Stimulated activated CD4-positive, alpha-beta T cell treated with anti-CD3 and anti-CD28 coated beads, Interleukin-4, amount 100 ng/mL, for 4 hours (primary cell): ENCODE measurements at places on chromosomes 6 and 20.

GRCh38 chr6:3732345-3733141 lies 19.0 kb downstream of the PXDC1 start:
- peak; percentile 65 for DNase-seq

DNA sequence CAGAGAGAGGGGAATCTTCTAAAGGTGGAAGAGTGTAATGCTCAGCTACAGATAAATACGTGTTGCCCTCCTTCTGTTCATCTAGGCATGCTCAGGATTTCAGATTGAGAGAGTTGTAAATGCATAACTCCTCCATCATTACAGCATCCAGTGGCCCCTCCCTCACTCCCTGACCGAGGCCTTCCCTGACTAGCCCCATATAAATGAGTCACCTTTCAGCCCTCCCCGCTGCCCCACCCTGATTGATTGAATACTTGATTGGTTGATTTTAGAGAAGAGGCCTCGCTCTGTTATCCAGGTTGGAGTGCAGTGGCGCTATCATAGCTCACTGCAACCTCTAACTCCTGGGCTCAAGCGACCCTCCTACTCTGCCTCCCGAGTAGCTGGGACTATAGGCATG lies 193.7 kb downstream of the EYA2 start:
- DNase-seq: no peak

GRCh38 chr20:49583669-49584417 lies 15.9 kb upstream of the PTGIS start:
- DNase-seq: no peak

- no peak for DNase-seq
These were observed 228.9 kb downstream of the RNGTT start for GRCh38 chr6:88734544-88734943.

- DNase-seq: no peak
These were observed 2.2 kb upstream of the NNAT start for GRCh38 chr20:37518606-37519507.

DNA sequence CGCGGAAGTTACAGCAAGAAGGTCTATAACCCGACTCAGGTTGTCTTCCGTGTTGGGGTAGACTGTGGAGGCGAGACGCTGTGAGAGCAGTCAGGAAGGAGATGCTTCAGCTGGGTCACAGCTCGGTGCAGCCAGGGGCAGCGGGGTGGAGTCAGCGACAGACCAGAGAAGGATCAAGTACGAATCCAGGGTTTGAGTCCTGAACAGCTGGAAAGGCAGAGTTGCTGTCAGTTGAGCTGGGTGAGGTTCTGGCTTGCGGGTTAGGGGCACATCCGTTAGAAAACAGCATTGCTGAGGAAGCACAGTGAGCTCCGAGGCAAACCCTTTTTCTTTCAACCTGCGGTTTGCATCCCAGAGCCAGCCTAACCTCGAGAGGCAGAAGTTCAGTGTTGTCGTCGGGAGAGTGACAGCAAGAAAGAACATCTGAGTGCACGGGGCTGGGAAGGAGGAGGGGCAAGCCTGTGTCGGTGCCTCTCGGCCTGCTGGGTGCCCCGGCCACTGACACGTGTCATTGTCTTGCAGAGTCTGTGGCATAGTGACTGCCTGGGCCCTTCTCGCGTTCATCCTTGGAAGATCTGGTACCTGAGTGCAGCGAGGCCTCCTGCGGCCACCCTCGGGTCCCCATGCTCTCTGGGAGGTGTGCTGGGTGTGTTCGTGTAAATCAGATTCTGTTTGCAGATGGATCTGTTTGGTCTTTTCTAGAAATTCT lies 20.0 kb downstream of the PNLDC1 start:
- DNase-seq: peak; percentile 15

GRCh38 chr6:68307301-68307700 lies 327.8 kb upstream of the ADGRB3 start:
- no peak for DNase-seq

GRCh38 chr6:78465059-78465634 lies 402.2 kb upstream of the IRAK1BP1 start:
- no peak for DNase-seq

DNA sequence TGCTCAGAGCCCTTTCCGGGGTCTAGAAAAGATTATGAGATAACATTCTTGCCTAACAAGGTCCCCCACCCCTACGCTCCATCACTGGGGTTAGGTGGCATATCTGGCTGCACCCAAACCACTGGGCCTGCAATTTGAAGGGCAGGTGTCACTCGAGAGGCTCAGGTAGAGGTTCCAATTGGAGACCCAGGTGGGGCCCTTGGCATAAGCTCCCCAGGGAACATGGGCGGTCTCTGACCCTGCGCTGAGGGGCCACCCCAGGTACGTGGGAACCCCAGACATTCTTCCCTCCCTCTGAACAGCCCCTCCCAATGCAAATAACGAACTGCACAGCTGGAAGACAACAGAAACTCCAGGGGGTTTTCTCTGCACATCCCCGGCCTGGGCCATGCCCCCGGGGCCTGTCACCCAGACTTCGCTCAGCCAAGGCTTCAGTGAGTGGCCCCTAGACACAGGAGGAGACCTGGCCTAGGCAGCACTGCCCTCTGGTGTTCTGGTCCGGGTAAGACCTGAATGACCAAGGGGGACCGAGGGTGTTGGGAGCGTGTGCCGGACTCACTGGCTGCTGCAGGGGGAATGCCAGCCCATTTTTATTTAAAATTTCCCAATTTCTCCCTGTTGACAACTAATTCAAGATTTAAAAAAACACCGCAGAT lies 47.5 kb downstream of the DSTN start:
- DNase-seq: peak; percentile 45

DNA sequence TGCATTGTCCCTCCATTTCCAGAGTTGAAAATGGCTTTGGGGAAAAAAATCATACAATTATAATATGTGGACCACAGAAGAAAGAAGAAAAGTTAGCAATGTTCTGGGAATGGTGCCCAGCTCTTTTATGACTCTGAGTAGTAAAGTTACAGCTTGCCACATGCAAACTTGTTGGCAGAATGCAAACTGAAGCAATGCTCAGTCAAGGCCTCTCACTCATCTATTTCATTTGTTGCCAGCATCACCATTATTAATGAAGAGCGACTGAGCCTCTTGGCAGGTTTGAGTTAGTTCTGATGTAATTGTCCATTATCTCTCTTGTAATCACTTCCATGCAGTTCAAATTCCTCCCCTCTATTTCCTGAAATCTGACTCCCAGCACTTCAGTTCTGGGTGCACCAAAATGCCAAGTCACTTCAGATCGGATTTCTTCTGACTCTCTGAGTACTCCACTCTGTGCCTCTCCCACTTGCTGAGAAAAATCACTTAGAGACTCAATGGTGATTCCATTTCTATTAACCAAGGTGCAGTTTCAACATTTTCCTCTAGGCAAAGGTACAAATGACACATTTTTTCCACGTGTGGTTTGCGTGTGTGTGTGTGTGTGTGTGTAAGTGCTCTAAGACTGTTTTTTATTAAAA lies 154.4 kb upstream of the STMND1 start:
- no peak for DNase-seq

DNA sequence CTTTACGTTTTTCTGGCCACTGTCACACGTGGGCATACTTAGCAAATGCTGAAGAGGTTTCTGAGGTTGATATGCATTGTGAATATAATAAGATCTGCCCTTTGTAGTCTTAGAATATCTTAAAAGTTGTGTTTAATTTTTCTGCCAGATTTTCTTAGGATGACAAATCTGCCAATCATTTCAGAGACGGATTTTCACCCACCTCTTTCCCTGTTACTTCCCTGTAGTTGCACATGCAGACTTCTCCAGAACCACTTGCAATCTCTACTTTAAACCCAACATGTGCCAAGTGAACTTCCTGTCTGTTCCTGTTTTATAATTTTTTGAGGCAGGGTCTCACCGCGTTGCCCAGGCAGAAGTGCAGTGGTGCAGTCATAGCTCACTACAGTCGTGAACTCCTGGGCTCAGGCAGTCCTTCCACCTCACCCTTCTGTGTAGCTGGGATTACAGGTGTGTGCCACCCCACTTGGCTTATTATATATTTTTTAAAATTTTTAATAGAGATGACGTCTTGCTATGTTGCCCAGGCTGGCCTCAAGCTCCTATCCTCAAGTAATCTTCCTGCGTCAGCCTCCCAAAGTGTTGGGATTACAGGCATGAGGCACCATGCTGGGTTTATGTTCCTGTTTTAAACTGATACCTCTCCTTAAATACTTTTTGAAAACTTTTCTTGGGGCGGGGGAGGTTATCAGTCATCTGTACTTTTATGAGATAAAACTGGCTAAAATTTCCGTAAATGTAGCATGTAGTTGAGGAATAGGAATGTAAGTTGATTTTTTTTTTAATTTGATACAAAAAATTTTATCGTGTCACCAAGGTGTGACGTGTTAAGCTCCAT lies 2.7 kb downstream of the IGF2R start:
- DNase-seq: no peak

DNA sequence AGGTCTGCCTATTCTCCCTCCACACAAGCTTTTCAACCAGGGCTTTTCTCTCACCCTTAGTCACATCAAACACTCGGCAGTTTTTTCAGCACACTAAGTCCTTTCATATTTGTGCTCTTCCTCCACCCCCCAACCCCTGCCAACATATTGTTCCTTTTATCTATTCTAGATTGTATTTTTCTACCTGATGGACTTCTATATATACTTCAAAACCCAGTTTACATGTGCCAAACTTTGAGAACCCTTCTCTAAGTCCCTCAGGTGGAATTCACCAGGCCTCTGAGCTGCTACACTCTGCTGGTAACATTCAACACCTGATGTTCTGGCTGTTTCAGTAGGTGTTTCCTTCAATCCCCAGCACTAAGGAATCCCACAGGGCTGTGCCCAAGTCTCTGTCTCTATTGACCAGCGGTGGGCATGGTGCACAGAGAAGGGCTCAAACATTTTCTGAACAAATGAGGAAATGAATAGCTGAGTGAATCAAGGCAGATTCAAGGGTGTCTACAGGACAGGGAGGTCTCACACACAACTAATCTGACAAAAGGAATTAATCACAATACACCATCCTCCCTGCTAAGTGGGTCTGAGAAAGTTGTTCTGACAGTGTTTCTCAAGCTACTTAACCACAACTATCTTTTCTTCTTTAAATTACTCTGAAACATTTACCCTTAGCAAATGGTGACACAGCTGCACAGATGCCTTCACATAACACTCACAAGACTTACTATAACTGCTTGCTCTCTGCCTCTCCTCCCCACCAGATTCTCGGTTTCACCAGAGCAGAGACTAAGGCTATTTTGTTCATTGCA lies 166.5 kb downstream of the TSHZ2 start:
- no peak for DNase-seq

- no peak for DNase-seq
These were observed 8.4 kb downstream of the UCKL1 start for GRCh38 chr20:63947638-63948456.

DNA sequence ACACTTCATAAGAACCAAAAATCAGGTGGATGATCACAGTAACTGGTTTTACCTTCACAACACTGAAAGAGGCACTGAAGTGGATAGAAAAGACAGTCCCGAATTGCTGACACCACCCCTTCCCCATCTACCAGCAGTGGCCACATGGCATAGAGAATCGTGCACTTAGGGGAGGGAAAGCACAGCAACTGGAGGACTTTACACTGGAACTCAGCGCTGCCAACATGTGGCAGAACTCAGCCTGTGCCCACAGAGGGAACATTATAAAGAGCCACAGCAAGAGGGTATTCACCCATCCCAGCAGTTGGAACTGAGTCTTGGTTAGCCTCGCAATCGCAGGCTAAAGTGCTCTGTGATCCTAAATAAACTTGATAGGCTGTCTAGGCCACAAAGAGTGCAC lies 6.5 kb upstream of the KIAA1586 start:
- DNase-seq: no peak

DNA sequence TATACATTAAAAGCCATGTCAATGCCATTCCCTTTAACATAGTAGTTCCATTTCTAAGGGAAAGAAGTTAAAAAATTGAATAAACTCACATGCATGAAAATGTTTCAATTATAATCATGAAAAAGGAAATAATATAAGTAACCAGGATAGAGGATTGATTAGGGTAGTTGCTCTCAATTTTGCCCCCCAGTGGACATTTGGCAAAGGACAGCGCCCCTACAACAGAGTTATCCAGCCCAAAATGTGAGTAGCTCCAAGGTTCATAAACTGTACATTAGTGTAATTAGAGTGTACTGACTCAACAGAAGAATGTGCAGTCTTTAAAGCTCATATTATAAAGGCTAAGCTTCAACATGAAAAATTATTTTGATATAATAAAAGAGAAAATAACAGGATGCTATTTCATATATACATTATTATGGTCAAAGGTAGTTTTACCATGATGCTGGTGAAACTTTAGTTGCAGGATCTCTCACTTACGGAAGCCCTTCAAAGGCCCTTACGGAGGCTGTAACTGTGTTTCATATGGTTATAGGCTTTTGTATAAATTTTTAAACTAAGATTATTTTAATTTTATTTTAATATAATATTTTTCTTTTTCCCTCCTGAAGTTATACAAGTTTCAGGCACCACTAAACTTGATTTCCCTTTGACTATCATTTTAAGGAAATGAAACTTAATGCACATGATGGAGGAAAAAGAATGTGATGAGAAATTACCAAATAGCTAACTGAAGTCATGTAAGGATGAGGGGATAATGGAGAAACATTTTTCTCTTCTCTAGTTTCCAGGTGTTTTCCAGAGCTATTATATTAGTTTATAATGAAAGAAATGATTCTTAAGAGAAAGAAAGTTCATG lies 403.6 kb downstream of the PLCB1 start:
- no peak for DNase-seq
